ENCODE measurements at places on chromosomes 2 and 18. TPM values are rescaled to one million over a fixed set of nuclear protein-coding genes. Genes with fewer than 3 reads are reported as not detected.

- no peak for DNase-seq
Measured at GRCh38 chr2:49978341-49978740, 824.0 kb upstream of the FSHR start.

DNA sequence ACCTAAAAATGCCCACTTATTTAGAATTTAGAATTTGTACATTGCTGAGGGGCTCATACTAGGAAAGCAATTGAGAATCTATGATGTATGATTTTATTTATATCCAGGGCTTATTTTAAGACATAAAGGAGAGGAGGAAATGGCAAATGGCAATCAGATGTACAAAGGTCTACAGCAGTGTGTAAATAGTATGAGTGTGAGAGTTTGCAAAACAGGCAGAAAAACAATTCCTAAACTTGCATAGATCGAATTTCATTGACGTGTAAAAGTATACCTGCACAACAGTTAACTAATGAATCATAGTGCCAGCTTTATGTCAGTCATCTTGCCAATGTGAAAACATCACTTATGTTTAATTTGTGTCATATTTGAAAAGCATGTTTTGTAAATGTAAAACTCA, 718.7 kb upstream of the GCFC2 start:
- DNase-seq: no peak

- DNase-seq: no peak
Measured at GRCh38 chr2:212984129-212984528, 167.3 kb downstream of the IKZF2 start.

GRCh38 chr2:198259496-198259895, 455.1 kb downstream of the PLCL1 start:
- no peak for DNase-seq

- DNase-seq: no peak
Measured at GRCh38 chr18:5145168-5145825, 51.8 kb downstream of the AKAIN1 start.

DNA sequence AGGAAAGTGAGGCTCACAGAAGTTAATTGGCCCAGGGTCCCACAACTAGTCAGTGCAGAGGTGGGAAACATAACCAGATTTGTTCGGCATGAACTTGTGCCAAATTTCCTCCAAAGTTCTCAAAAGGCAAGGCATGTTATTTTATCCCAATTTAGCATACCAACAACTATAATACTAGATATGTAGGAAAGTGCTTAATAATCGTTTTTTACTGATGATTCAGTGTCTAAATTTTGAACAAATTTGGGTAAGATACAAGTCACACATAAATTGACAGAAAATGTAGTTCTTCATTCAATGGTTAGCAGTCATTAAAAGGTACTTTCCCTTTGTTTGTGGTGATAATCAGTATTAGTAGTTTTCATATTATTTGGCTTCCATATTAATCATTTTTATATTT, 38.5 kb upstream of the CYBRD1 start:
- no peak for DNase-seq

GRCh38 chr2:44947028-44947375, 5.5 kb downstream of the SIX3 start:
- DNase-seq: no peak

GRCh38 chr2:65320946-65321345, 93.3 kb downstream of the ACTR2 start:
- DNase-seq: no peak

DNA sequence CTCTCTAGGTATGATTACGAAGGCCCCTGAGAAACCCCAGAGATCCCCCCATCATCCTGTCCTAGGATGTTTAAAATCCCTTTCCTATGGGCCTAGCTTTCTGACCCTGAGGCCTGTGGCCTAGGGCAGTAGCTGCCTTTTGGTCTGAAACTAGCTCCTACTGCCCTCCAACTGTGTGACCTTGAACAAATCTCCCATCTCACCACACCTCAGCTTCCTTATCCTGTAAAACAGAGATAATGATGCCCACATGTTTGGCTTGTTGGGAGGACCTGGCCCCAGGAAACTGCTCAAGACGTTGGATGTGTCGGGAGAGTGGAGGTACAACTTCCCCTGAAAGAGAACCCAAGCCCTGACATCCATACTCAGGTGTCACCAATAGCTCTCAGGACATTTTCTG, 213.2 kb downstream of the SMAD2 start:
- no peak for DNase-seq

GRCh38 chr2:127034883-127035611, 71.9 kb downstream of the BIN1 start:
- DNase-seq: no peak

Gene C2orf80
- total RNA-seq: not detected

Gene CYTIP
- 45.5 TPM for total RNA-seq

Gene MROH2A
- not detected for total RNA-seq
